ENCODE measurements at places on chromosomes 11 and 22.
A peak's percentile ranks its signal among the peaks of the same experiment; 100 is the strongest.

DNA sequence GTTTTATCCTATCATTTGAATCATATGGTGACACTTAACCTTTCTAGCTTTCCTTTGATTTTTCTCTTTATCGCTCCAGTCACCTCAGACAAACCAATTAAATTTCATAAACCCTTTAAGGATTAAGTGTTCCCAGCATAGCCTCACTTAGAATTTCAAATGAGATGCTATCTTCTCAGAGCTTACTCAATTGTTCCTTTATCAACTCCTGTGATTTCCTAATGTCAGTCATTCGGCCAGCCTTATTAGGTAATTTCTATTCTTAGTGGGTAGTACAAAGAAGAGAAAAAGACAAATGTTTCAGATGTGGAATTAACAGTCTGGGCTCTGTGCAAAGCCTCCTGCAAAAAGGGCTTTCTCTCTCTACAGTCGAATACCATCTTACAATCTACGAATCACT lies 77.1 kb upstream of the CCDC90B start:
- no peak for DNase-seq

GRCh38 chr11:101792814-101793213 lies 122.0 kb upstream of the CEP126 start:
- DNase-seq, result no peak

GRCh38 chr22:45064313-45065278 lies 54.8 kb upstream of the PHF21B start:
- peak; percentile 47 for DNase-seq

GRCh38 chr11:107988397-107989158 lies 20.1 kb upstream of the CUL5 start:
- no peak for DNase-seq

- DNase-seq, result no peak
These were observed 16.5 kb upstream of the TPBGL start for GRCh38 chr11:75223954-75224643.

GRCh38 chr22:42296381-42296853 lies 26.0 kb upstream of the TCF20 start:
- DNase-seq, result no peak
